Liver (tissue), 10 donors: ENCODE measurements at places on chromosomes 6 and 20. TPM values are rescaled to one million over a fixed set of nuclear protein-coding genes. Genes with fewer than 3 reads are reported as not detected.

DNA sequence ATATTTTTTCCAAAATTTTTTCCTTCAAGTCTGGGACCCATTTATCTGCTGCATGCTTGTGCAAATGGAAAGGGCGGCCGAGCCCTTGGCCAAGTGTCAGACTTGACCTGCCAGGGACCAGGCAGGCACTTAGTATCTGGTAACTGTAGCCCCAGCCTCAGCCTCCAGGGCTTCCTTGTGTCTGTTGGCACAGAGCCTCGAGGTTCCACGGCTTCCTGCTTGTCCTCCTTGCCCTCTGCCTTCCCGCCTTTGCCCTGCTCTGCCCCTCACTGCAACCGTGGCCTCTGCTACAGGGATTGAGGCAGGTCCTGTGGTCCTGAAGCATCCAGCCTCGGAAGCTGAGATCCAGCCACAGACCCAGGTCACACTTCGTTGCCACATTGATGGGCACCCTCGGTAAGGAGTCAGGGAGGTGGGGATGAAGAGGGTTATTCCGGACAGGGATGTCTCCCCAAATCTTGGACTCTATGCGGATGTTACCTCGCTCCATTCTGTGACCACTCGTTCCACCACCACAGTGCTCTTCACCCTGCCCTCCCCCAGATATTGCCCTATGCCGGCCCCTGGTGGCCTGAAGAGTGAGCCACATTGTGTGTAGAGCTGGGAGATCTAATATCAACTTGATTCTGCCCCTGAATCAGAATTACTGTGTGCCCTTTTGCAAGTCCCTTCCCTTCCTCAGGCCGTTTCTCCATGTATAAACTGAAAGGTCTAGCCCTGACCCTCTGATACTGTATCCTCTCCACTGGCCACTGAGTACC lies 41.5 kb upstream of the SRF start:
- DNase-seq: no peak

DNA sequence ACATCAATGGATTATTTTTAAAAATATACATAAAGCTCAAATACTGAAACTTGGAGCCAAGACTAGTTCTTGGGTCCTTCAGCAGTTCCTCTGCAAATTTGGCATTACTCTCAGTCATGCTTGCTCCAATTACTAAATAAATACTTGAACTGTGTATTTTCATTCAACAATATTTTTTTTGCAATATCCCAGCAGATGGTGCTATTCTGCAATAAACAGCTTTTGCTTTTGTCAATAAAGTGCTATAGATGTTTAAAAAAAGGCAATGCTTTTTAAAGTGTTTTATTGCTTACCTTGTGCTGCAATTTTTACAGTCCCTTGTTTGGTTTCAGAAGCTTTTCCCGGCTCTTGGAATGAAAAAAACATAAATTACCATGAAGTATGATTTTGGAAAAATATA lies 243.4 kb downstream of the TRDN start:
- DNase-seq: no peak

- peak; percentile 45 for DNase-seq
Measured at GRCh38 chr6:30743099-30744053, 889 bp upstream of the FLOT1 start.

Gene EGFL8
- total RNA-seq: 1.8 TPM

Gene TMEM14A
- total RNA-seq: 15.6 TPM

Gene ADGRB3
- total RNA-seq: 0.75 TPM

Gene RIPPLY2
- total RNA-seq: not detected
